Activated CD4-positive, alpha-beta T cell treated with anti-CD3 and anti-CD28 coated beads, Interleukin-2, amount 50 U/mL, for 4 hours (primary cell): ENCODE measurements at places on chromosomes 5 and 9.

- no peak for DNase-seq
Measured at GRCh38 chr9:88652876-88653275, 117.9 kb downstream of the NXNL2 start.

DNA sequence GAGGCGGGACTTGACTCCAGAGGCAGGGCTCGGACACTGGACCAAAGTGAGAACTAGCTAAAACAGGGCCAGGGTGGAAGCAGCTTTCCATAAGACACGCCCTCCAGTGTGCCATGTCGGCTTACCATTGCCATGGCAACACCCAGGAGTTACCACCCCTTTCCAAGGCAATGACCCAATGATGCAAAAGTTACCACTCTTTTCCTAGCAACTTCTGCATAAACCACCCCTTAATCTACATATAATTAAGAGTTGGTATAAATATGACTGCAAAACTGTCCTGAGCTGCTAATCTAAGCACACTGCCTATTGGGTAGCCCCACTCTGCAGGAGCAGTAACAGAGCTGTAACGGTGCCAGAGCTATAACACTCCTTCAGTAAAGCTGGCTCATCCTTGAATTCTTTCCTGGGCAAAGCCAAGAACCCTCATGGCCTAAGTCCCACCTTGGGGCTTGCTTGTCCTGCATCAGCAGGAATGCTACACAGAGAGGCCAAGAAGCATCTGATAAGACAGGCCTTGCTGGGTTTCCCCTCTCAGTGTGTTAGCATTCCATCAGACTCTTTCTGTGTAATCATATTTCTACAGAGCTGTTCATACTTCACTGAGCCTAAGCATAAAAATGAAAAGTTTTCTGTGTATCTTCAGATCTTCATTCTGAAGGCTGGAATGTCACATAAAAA is 262.7 kb upstream of the KLF9 start:
- no peak for DNase-seq

GRCh38 chr9:105405514-105406131 is 42.2 kb upstream of the FSD1L start:
- DNase-seq = no peak

DNA sequence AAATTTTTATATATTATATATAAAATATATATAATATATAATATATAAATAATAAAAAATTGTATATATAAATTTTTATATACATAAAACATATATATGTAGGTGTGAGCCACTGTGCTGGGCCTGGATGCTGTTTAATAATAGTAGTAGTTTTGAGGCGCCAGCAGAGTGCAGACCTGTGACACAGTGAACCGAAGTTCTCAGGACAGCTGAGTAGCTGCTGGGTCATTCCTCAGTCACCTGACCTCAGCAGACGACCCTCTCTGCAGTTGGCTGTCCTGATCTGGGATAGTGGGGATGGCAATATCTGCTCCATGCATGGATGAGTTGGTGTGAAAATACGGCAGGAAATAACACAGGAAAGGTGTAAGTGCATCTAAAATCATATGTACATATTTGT is 3.3 kb upstream of the SNX18 start:
- DNase-seq = no peak

GRCh38 chr5:121006217-121006616 is 542.1 kb downstream of the PRR16 start:
- no peak for DNase-seq

DNA sequence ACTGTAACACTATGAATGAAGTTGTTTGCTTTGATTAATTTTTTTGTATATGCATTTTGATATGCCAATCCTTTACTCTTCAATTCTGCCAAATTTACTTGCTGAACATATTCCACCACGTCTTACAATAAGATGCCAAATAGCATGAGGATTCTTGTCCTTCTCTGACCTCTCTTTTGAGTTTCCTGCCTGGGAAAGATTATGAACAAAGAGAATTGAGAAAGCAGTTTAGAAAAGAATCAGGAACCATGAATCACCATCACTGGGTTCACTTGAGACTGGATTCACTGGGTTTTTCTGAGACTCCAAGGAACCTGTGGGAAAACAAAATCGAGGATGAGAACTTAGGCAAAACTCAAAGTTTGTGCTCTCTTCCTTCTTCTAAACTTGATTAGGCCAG is 256.5 kb downstream of the CETN3 start:
- DNase-seq = no peak

GRCh38 chr5:181107699-181108098 is 23.3 kb downstream of the OR2V1 start:
- DNase-seq = no peak

GRCh38 chr9:115593587-115594091 is 475.7 kb upstream of the TNC start:
- no peak for DNase-seq

- no peak for DNase-seq
Measured at GRCh38 chr5:31901807-31902530, 263.0 kb downstream of the PDZD2 start.
